ENCODE measurements at places on chromosomes 16 and 17.

DNA sequence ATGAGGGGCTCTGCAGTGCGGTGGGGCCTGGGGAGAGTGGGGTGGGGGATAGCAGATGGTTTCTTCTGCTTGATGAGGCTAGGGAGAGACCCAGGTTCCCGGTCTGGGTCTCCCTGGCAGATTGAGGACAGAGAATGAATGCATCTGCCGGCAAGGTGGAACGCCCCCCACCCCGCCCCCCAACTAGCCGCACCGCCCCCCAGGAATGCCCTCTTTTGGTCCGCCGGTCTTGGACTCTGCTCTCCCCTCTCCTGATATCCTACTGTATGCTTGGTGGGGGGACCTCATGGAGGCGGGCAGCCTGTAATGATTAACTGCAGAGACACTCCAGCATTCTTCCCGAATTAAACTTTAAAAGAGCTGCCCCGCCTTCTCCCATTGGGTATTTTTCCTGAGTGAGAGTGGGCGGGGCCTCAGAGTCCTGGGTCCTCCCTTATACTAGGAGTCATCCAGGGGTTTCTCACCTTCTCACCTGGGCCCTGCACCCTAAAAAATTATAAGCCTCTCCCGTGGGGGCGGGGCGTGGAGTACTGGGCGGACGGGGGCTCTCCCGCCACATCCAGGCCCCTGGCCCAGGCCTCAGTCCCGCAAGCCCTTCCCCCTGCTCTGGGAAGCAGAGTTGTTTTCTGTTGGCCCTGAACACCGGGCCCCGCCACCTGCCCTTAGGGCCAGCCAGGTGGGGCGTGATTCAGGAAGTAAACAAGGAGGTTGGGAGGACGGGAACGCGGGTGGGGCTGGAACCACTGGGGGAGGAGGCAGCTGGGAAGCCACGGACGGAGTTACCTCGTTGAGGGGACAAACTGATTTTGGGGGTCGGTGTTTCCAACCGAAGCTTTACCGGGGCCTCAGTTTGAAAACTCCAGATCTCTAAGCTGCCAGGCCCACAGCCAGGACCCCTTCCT lies 1.5 kb downstream of the GRB7 start:
- DNase-seq = no peak

GRCh38 chr17:63378411-63379375 lies 67.4 kb downstream of the CYB561 start:
- no peak for DNase-seq

GRCh38 chr16:20510323-20510722 lies 59.0 kb downstream of the ACSM2A start:
- no peak for DNase-seq

GRCh38 chr17:60321336-60322055 lies 70.4 kb downstream of the USP32 start:
- no peak for DNase-seq

DNA sequence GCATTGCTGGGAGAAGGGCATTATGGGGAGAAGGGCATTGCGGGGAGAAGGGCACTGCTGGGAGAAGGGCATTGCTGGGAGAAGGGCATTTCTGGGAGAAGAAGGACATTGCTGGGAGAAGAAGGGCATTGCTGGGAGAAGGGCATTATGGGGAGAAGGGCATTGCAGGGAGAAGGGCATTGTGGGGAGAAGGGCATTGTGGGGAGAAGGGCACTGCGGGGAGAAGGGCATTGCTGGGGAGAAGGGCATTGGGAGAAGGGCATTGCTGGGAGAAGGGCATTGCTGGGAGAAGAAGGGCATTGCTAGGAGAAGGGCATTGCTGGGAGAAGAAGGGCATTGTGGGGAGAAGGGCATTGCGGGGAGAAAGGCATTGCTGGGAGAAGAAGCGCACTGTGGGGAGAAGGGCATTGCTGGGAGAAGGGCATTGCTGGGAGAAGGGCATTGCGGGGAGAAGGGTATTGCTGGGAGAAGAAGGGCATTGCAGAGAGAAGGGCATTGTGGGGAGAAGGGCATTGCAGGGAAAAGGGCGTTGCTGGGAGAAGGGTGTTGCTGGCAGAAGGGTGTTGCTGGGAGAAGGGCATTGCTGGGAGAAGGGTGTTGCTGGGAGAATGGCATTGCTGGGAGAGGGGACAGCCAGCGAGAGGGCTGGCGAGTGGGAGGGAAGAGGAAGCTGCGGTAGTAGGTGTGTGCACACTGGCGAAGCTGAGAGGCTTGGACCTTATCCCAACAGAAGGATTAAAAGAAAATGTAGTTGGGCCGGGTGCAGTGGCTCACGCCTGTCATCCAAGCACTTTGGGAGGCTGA lies 4.6 kb upstream of the PYDC1 start:
- no peak for DNase-seq
